Stimulated activated CD8-positive, alpha-beta memory T cell treated with anti-CD3 and anti-CD28 coated beads, Interleukin-15, amount 100 ng/mL, for 24 hours (primary cell): ENCODE measurements at places on chromosomes 11 and 22.

- no peak for DNase-seq
Measured at GRCh38 chr22:36733271-36733670, 29.7 kb upstream of the CACNG2 start.

- DNase-seq, result no peak
Measured at GRCh38 chr11:102293873-102294601, 23.2 kb upstream of the BIRC3 start.

DNA sequence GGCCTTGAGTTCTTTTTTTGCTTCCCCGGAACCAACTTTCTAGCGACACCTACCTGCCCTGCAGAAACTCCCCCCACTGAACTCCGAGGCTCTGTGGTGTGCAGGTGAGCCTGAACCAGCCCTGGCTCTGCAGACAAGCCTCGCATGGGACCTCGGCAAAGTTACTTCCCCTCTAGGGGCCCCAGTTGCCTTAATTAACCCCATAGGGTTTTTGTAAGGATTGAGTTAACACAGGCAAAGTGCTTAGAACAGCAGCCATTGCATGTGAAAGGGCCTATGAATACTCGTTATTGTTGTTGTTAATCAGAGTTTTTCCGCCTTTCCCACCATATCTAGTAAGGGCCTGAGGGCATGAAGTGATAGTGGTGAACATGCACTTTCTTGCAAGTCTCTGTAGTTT, 12.6 kb upstream of the SYT13 start:
- DNase-seq, result no peak

DNA sequence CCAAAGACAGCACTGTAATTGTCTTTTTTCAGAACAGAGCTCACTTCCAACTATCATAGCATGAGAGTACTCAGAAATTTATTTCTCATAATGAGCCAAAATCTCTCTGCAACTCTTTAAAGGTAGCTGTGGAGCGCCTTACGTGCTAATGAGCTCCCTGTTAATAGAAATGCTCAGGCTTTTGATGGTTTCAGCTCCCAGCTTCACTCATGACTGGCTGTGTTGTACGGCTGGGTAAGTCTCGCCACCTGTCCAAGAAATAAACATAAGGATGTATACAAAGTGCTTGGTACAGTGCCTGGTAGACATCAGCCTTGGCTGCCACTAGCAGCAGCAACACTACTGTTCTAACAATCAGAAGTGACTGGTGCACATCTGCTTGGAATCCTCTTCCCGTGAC, 109.4 kb downstream of the LDLRAD3 start:
- DNase-seq, result no peak

GRCh38 chr11:15745266-15745665, 611.1 kb downstream of the SOX6 start:
- no peak for DNase-seq

DNA sequence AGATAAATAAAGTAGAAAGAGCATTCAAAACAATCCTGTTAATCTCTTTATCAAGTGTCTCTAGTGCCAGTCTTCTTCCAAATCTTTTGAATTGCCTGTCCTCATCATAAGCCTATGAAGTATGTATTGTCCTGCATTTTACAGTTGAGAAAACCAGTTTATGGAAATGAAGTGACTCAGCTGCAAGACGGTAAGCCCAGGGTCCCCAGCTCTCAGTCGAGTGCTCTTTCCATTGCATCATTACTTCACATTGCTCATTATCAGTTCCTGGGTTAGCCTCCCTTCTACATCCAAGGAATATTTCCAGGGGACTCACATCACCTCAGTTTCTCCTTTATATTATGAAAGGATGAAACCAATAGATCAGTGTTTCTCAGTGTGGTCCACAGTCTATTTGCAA, 9.1 kb upstream of the P4HA3 start:
- DNase-seq, result no peak

GRCh38 chr11:16945671-16946469, 68.3 kb downstream of the PLEKHA7 start:
- no peak for DNase-seq

DNA sequence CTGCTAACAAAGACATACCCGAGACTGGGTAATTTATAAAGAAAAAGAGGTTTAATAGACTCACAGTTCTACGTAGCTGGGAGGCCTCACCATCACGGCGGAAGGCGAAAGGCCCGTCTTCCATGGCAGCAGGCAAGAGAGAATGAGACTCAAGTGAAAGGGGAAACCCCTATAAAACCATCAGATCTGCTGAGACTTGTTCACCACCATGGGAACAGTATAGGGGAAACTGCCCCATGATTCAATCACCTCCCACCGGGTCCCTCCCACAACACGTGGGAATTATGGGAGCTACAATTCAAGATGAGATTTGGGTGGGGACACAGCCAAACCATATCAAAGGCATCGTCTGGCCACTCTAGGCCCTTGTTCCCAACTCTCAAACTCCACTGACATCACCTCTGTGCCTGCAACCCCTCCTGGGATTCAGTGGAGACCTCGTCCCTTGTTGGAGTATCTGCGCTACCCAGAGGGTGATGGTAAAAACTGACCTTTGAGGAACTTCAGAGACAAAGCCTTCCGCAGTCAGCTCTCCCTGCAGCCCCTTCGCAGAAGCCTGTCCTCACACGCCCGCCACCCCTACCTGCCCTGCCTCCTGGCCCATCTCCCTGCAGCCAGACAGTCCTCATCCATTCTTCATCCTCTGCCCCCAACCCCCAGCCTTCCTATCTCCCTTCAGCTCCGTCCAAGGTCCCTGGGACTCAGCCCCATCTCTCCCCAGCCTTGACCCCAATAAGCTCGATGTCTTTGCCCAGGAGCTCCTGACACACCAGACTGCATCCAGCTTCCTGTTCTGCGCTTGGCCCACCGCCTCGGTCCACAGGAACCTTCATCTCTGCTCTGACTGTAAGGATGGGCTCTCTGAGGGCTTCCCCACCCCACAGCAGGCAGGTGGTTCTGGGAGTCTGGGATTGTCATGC, 15.8 kb downstream of the CCND1 start:
- DNase-seq, result no peak

DNA sequence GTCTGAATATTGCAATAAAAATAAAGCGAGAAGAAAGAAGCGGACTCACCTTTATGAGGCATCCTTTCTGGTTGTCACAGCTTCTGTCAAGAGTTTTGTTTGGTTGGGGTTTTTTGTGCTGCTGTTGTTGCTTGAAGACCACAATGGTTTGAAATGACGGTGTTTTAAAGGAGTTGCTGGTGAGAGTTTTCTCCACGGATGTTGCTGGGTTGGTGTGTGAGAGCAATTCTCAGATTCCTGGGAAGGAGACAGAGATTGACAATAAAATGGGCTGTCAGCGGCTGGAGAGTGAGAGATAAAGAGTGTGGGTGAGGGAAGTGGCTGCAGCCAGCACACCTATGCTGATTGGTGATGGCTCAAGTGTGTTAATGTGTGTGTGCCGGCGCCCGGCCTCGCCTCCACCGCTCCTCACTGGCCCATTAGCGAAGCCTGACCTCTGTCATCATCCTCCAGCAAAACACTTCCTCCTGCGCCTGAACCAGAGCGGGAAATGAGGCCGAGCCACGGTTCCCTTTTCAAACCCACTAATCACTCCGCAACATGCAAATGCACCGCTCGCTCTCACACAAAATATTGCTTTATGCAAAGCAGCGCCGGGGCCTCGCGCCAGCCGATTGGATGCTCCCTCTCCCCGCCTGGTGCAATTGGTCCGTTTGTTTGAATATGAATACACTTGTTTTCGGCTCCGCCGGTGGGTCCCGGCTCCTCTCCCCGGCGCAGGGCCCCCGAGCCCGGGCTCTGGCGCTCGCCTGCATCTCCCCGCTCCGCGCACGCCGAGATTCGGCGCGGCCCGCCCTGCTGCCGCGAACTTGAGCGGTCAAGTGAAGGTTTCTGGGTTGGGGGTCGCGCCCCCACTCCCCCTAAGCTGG, at the start of gene PAX6:
PAX6 (minus strand) TSS at position 544 of the 869 bp plus-strand sequence. CDS start 4,911 bp downstream, outside the sequence.
- no peak for DNase-seq

DNA sequence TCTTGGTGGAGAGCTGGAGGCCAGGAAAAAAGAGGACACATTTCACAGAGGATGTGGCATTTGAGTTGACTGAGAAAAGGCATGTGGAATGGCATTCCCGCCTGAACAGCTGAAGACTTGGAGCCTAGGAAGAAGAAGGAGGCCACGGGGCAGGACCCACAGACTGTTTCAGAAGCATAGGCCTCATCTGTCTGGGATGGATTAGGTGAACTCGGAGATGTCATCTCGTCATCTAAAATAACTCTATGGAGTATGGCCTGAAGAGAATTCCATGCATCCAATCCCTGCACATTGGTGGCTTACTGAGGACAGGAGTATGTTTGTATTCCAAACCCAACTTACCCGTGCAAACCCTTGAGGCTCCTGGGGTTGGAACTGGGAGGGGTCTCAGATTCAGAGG, 16.4 kb downstream of the SPATA19 start:
- no peak for DNase-seq

DNA sequence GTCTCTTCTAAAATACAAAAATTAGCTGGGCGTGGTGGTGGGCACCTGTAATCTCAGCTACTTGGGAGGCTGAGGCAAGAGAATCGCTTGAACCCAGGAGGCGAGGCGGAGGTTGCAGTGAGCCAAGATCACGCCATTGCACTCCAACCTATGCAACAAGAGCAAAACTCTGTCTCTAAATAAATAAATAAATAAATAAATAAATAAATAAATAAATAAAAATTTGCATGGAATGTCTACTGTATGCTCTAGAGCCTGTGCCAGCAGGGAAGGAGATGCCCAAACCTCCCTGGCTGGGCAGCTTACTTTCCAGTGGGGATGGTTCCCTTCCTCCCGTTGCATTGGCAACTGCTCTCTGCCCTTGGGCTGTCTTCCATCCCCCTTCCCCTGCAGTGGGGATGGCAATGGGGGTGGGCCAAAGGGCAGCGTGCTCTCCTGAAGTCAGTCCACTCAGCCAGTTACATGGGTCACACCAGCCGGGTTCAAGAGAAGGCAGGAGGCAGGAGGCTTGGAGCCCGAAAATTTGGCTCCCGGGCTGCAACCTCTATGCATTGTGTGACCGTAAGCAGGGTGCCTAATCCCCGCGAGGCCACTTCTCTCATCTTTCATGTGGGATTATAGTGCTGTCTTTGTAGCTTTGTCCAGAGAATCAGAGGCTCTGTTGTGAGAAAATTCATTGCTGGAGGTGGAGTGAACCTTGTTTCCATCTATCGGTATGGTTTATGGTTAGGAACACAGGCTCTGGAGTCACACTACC, 1.4 kb upstream of the LRRC10B start:
- no peak for DNase-seq

DNA sequence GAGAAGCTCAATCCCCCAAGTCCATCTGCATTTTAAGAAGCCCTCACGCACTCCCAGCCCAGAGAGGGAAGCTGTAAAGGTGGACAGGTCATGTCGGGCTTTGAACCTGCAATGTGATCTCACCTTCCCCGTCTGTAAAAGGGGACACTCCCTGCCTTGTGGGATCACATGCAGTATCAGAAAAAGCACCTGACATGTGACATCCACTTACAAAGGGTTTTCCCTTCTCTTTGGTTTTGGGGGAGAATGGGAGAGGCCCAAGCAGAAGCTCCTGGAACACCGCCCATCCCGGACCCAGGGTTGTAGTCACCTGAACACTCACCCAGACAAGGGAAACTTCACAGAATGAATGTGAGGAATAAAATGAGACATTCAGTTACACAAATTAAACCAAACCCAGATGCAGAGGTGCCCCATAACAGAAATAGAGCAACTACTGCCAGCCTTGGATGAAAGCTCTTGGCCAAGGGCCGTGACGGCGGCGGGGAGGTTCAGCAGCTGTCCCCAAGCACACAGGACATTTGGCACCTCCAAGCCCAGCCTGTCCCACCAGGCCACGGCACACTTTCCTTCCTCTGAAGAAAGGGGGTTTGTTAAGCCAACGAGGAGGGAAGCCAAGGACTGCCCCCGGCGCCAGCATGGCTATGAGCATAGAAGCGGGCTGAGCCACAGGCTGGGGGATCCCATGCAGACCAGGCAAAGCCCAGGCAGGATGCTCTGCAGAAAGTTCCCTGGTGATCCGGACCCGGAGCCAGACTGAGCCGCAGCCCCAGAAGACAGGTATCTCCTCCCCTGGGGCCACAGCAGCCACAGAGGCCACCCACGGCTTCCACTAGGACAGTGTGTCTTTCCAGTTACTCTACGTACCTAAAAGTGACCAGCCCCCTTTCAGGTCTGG, 3.8 kb downstream of the BID start:
- no peak for DNase-seq

DNA sequence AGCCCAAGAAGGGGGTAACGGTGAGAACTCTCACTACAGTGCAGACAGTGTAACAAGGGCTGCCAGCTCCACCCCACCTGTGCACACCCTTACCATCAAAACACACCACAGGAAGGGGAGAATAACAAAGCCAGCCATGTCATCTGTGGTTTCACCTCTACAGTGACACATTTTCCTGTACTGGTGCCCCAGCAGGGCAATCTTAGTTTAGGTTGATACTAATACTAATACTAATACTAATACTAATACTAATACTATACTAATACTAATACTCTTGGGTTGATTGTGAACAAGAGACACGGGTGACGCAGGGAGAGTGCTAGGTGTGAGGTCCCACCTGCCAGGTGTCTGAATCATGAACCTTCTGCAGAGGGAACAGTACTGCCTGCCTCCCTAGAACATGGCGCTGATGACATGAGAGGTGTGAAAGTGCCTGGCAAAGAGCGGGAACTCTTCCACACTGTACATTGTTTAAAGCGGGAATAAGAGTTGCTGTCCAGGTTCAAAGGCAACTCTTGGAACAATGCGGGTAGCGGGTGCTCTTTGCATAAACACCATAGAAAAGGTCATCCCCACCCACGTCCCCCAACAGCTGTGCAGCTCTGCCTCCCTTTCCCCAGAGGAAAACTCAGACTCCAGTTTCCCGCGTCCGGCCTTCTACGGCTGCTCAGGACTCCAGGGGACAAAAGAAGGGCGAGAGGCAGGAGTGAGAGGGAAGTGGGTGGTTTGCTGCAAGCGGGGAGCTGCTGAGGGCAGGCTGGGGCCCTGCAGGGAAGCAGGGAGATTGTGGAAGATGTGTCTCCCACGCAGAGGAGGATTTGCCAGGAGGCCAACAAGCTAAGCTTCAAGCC, 25.0 kb upstream of the TMPRSS4 start:
- DNase-seq, result no peak

DNA sequence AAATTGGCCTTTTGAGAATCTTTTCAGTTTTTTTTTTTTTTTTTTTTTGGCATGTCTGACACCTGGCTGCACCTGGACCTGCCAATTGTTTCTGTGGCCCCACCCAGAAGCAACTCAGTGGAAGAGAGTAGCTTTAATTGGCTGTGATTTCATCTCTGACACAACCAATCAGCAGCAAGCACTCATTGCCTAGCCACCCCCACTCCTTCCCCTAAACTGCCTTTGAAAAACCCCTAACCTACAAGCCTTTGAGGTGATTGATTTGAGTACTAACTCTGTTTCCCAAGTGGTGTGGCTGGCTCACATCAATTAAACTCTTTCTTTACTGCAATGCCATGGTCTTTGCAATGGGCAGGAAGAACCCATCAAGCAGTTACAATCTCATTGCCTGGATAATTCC, 98.2 kb upstream of the CHORDC1 start:
- no peak for DNase-seq
